ENCODE measurements at places on chromosomes 1 and 21. TPM values are rescaled to one million over a fixed set of nuclear protein-coding genes. Genes with fewer than 3 reads are reported as not detected.
A peak's percentile ranks its signal among the peaks of the same experiment; 100 is the strongest.

DNA sequence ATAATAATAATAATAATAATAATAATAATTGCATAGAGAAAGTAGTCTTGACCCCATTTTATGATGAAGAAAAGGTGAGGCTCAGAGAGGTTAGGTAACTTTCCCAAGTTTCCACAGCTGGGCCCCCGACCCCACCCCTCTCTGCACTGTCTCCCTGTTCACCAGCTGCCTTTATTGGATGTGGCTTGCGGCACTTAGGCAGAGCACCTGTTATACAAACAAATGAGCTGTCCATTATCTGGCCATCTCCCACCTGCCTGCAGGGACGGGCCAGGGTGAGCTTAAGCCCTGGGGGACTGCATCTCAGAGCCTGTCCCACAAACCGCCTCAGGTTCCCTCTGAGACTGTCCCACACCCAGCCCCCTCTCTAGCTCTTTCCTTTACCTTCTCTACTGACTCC, 10.1 kb upstream of the EFNA1 start:
- H3K27me3 ChIP-seq, result peaks cover 5% of the 10 kb centered on the region
- H3K4me3 ChIP-seq, result no peak overlapping the region
- H3K27ac ChIP-seq, result no peak overlapping the region
- no peaks in the 10 kb centered on the region for H3K36me3 ChIP-seq

GRCh38 chr1:231958448-231958847, 331.9 kb downstream of the DISC1 start:
- DNase-seq, result no peak
- H3K27ac ChIP-seq, result no peak overlapping the region
- no peak overlapping the region for H3K4me3 ChIP-seq
- peaks cover 7% of the 10 kb centered on the region for H3K4me1 ChIP-seq
- H3K36me3 ChIP-seq, result peaks cover 3% of the 10 kb centered on the region

DNA sequence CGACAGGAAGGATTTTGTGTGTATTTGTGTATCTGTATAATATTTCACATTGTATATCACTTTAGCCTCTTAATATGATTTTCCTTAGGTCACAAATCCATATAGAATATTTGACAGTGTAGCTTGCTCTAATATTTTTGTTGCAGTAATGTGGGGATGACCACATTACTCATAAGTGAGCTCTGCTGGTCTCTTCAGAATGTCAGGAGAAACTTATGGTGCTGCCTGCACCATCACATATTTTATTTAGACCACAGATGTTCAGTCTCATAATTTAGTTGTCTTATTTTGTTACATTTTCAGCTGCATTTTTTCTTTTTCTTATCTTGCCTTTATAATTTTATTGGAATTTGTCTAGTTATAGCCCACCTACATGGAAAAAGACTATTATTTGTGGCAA, 205.3 kb downstream of the PBX1 start:
- H3K4me1 ChIP-seq, result no peaks in the 10 kb centered on the region
- no peaks in the 10 kb centered on the region for H3K27me3 ChIP-seq
- H3K36me3 ChIP-seq, result no peaks in the 10 kb centered on the region
- DNase-seq, result no peak
- H3K4me3 ChIP-seq, result no peak overlapping the region

DNA sequence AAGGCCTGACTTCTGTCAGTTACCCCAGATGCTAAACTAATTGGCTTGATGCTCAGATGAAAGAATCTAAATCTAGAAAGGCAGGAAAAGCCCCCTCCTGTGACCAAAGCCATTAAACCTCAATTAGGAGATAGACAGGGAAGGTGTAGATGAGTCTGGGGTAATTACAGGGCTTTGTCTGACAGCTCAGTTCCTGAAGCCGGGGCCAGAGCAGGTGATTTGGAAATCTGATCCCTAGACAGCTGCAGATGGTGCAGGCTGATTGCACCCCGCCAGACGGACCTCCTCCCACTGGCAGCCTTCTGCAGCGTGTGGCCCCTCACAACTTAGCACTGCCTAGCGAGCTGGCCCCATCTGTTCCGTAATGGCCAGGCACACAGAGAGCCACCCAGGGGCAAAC, 395.1 kb downstream of the HLX start:
- H3K27ac ChIP-seq, result no peak overlapping the region
- H3K36me3 ChIP-seq, result no peaks in the 10 kb centered on the region
- no peak for DNase-seq
- no peaks in the 10 kb centered on the region for H3K27me3 ChIP-seq

DNA sequence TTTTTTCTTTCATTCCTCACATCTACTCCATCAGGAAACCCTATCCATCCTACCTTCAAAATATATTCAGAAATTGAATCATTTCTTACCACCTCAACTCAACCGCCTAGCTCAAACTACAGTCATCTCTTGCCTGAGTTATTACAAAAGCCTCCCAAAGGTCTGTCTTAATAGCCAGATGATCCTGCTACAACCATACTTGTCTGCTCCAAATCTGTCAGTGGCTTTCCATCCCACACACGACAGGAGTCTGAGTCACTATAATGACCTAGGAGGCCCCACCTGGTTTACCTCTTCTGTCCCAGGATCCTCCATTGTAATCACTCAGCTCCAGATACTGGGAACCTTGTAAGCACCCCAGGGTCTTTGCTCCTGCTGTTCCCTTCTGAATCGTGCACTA, 37.1 kb upstream of the IL12RB2 start:
- H3K36me3 ChIP-seq, result peaks cover 28% of the 10 kb centered on the region
- peaks cover 5% of the 10 kb centered on the region for H3K27me3 ChIP-seq
- peak; percentile 48 for DNase-seq
- H3K27ac ChIP-seq, result peak overlapping the region; percentile 66
- no peak overlapping the region for H3K4me3 ChIP-seq

DNA sequence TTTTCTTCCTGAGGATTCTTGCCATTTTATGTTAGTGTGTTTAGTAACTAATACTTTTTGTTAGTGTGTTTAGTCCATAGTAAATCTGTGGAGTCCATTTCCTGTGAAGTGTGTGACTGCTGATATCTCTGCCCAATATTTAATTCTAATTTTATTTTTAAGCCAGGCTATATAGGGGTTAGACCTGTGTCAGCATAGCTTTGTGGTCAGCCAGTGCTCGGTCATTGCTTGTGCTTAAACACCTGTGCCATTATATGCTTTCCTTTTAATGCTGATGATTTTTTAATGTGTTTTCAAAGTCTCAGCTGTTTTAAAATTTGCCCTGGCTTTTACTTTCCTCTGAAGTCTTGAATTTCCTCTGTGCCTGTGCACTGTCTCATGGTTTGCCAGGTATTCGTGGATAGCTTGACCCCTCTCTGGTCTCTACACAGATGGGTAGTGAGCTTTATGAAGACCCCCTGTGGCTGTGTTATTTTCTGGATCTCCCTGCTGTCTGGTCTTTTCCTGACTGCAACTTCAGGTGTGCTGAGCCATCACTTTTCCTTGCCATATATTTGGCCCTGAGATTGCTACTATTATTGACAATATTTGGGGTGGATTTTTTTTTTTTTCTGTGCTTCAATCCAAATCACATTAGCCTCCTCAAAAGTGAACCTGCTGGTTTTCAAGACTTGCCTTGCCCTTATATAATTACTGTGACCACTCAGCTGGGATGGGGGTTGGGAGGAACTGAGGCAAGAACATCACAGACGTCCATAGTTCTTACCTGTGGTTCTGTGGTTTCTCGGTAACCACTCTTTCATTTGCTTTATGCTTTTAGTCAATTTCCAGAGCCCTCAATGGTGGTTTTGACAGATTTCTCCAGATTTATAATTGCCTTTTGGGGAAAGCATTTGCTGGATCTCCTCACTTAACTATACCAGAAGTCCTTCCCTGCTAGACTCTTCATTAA, 59.6 kb downstream of the RPS6KC1 start:
- H3K27ac ChIP-seq, result no peak overlapping the region
- H3K36me3 ChIP-seq, result peaks cover 2% of the 10 kb centered on the region
- H3K4me1 ChIP-seq, result peaks cover 11% of the 10 kb centered on the region
- H3K27me3 ChIP-seq, result no peaks in the 10 kb centered on the region
- no peak for DNase-seq

DNA sequence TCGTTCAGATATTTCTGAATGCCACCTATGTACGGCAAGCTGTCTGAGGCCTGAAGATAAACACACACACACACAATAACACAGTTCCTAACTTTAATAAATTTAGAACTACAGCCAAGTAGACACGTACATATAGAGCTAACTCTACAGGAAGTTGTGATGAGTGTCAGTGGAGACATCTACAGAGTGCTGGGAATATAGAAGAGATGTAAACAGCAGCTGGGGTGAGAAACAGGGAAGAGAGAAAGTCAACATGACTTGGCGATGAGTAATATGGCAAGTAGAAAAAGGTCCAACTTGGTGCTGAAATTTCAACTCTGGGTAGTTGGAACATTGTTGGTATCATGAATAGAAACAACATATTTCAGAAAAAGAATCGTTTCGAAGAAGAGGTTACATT, 206.5 kb downstream of the ZP4 start:
- H3K4me3 ChIP-seq, result no peak overlapping the region
- H3K4me1 ChIP-seq, result no peaks in the 10 kb centered on the region
- no peak overlapping the region for H3K27ac ChIP-seq
- no peak for DNase-seq
- no peaks in the 10 kb centered on the region for H3K27me3 ChIP-seq
- H3K36me3 ChIP-seq, result no peaks in the 10 kb centered on the region

GRCh38 chr1:155309423-155310021, 856 bp downstream of the FDPS start:
- H3K4me1 ChIP-seq, result peaks cover 39% of the 10 kb centered on the region
- H3K27ac ChIP-seq, result peak overlapping the region; percentile 97
- peak overlapping the region; percentile 99 for H3K4me3 ChIP-seq
- DNase-seq, result peak; percentile 9
- H3K36me3 ChIP-seq, result peaks cover 32% of the 10 kb centered on the region

The LRRC8B gene
- total RNA-seq, result 38.9 TPM

The ANGPTL3 gene
- not detected for total RNA-seq

The S100A9 gene
- not detected for total RNA-seq

The ANKRD34A gene
- total RNA-seq, result 3.6 TPM

The AHDC1 gene
- 9.3 TPM for total RNA-seq

The CD247 gene
- total RNA-seq, result 178 TPM

The KCNT2 gene
- not detected for total RNA-seq

The RAB7B gene
- total RNA-seq, result not detected

The MPZ gene
- 8.5 TPM for total RNA-seq

Data from activated T-cell treated with anti-CD3 and anti-CD28 coated beads, Interleukin-2, amount 50 U/mL, for 72 hours (primary cell).